ENCODE measurements at places on chromosomes 1 and 21. TPM values are rescaled to one million over a fixed set of nuclear protein-coding genes. Genes with fewer than 3 reads are reported as not detected.

DNA sequence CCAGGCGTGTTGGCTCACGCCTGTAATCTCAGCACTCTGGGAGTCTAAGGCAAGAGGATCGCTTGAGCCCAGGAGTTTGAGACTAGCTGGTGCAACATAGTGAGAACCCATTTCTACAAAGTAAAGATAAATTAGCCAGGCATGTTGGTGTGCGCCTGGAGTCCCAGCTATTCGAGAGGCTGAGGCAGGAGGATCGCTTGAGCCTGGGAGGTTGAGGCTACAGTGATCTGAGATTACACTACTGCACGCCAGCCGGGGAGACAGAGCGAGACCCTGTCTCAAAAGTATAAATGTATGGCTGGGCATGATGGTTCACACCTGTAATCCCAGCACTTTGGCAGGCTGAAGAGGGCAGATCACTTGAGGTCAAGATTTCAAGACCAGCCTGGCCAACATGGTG is 51.5 kb upstream of the LBR start:
- no peak for DNase-seq

- no peak for DNase-seq
These were observed 6.1 kb upstream of the SPSB1 start for GRCh38 chr1:9286556-9286955.

- no peak for DNase-seq
These were observed 102.9 kb downstream of the DTL start for GRCh38 chr1:212138457-212138856.

DNA sequence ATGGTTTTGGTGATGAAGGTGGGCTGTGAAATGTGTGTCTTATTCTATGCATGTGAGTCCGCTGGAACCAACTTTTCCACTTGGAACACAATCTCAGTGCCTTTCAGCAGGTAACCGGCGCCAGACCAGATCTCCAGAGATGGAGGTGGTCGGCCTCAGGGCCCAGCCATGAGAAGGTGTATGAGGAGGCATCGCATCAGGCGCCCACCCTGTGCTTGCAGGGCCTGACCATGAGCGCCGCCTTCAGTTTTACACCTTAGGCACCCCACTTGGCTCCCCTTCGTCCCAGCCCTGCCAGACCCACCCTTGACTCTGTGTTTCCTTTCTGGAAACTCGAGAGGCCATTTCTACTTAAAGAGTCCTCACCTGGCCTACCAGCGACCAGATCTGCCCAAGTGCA is 48.6 kb upstream of the ATF3 start:
- DNase-seq: no peak

DNA sequence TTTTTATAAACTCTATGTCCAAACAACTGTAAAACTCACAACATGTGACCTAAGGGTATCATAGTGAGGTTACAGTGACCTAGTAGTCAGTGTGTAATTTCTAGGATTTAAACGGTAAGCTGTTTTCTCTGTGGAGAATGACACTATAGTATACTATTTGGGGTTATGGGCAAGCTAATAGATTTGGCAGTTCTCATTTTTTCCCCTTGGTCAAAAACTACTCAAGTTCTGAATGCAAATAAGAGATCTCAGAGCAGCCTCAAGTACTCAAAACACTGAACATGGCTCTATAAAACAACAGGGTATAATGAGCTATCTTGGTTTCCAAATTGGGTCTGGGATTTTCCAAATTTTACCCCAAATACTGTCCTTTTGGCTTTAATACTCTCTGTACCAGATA is 88.5 kb upstream of the HMCN1 start:
- no peak for DNase-seq

DNA sequence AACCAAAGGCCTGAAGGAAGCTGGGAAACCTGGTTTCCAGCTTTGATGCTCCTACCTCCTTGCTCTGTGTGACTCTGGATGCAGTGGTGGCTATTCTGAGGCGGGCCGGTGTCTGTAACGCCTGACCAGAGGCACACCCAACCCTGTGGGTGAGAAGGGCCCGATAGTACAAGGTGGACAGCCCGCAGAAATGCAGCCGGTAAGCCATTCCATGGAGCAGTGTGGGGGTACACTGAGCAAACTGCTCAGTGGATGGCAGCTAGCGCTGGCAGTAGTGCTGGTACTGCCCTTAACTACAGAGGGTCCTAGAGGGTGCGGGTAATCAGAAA is 36.0 kb downstream of the AHDC1 start:
- DNase-seq: no peak

The MIXL1 gene
- not detected for total RNA-seq

The KHDRBS1 gene
- total RNA-seq: 40.9 TPM

The CEP85 gene
- total RNA-seq: 2.6 TPM

Measured in uterus (tissue), 4 donors.